ENCODE measurements at places on chromosomes 4 and X. TPM values are rescaled to one million over a fixed set of nuclear protein-coding genes. Genes with fewer than 3 reads are reported as not detected.

PPEF1 gene
- polyA plus RNA-seq: 0.92 TPM

GRCh38 chrX:46965125-46965758, 53.0 kb downstream of the JADE3 start:
- no peak overlapping the region for H3K27ac ChIP-seq
- peaks cover 4% of the 10 kb centered on the region for H3K4me1 ChIP-seq
- no peak overlapping the region for H3K4me3 ChIP-seq
- no peak for DNase-seq
- peaks cover 3% of the 10 kb centered on the region for H3K27me3 ChIP-seq

RADX gene
- polyA plus RNA-seq: 3.2 TPM

DNA sequence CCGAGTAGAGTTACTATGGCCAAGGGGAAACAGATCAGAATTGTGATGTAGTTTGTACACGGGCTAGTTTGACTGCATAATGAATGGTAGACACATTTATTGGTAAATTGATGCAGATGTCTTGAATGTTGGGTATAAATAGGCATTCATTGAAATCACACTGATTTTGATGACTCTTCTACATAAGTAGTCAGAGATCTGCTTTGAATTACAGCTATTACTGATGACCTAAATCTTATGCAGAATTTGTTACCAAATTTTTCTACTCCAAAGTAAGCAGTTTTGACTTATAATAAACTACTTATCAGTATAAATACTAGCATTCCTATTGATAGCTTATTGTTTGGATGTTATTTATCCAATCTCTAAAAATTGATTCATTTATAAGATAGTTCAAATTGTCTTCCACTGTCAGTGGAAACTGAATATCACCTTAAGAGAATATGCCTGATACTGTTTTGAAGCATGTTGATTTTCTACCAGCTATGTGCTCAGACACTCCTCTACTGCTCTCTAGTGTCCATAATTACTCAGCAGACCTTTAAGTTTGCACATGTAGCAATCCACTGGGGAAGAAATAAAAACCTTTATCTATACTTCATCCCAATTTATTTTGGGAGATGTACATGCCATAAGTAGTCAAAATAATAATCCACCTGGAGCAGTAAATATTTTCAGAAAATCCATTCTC, 120.3 kb downstream of the RASL11B start:
- no peaks in the 10 kb centered on the region for H3K27me3 ChIP-seq
- no peak overlapping the region for H3K4me3 ChIP-seq
- H3K36me3 ChIP-seq: no peaks in the 10 kb centered on the region
- no peak for DNase-seq
- no peak overlapping the region for H3K27ac ChIP-seq

GRCh38 chr4:159152181-159152580, 49.3 kb downstream of the RAPGEF2 start:
- no peak for DNase-seq
- no peak overlapping the region for H3K27ac ChIP-seq
- no peak overlapping the region for H3K4me3 ChIP-seq
- H3K36me3 ChIP-seq: no peaks in the 10 kb centered on the region
- peaks cover 6% of the 10 kb centered on the region for H3K4me1 ChIP-seq

CLDN2 gene
- polyA plus RNA-seq: 74.1 TPM

DNA sequence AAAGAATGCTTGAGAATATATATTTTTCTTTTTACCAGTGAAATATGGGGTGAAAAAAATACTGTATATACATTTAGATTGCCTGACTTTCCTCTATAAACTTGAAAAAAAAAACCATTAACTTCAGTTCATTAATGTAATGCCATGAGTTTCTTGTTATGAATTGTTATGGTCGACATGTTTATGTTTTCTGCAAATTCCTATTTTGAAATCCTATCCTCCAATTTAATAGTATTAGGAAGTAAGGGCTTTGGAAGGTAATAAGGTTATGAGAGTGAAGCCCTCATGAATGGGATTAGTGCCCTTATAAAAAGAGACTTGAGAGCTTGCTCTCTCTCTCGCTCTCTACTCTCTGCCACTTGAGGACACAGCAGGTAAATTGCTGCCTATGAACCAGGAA, 211.4 kb downstream of the LDB2 start:
- DNase-seq: no peak
- H3K27ac ChIP-seq: no peak overlapping the region
- H3K36me3 ChIP-seq: no peaks in the 10 kb centered on the region
- no peaks in the 10 kb centered on the region for H3K27me3 ChIP-seq

- H3K27ac ChIP-seq: no peak overlapping the region
- H3K27me3 ChIP-seq: no peaks in the 10 kb centered on the region
- H3K4me3 ChIP-seq: no peak overlapping the region
- DNase-seq: no peak
- no peaks in the 10 kb centered on the region for H3K4me1 ChIP-seq
- H3K36me3 ChIP-seq: peaks cover 28% of the 10 kb centered on the region
These were observed 318.6 kb downstream of the ANK2 start for GRCh38 chr4:113368056-113368455.

GRCh38 chr4:165198329-165198728, 9.0 kb upstream of the KLHL2 start:
- H3K27me3 ChIP-seq: no peaks in the 10 kb centered on the region
- no peaks in the 10 kb centered on the region for H3K4me1 ChIP-seq
- no peak for DNase-seq
- H3K4me3 ChIP-seq: no peak overlapping the region
- no peaks in the 10 kb centered on the region for H3K36me3 ChIP-seq

DNA sequence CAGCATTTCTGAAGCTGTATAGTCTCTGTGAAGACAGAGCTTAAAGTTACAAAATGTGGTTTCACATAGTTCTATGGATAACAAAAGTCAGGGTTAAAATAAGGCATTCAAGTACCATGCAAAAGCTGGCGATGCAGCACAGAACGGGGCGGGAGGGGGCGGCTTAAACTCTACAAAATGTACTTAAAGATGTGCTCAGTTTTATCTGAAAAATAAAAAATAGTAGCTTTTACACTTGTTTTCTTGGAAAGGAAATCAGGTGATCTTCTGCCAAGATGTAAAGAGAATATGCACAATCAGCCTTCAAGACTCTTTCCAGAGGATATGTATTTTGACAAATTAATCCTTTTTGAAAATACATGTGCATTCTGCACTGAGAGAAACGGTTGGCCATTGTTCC, 301.7 kb upstream of the EMCN start:
- H3K36me3 ChIP-seq: no peaks in the 10 kb centered on the region
- H3K4me3 ChIP-seq: no peak overlapping the region
- no peaks in the 10 kb centered on the region for H3K4me1 ChIP-seq
- H3K27me3 ChIP-seq: no peaks in the 10 kb centered on the region

DNA sequence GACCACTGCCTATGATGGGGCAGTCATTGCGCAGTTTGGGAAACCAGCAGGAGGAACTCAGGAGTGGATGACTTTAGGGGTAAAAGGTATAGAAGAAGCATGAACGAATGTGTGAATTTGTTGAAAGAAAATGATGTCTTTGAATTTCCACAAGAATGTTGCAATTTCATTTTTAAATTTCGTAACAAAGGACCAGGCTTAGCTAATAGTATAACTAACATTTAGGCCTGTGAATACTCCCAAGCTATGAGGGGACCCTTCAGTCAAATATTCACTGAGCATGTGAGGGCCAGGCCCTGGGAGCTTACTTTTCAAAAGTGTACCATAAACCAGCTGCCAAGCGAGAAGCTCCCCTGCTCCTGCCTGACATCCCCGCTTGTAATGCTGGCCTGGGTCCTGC, 5.3 kb downstream of the MPC1L start:
- H3K27ac ChIP-seq: no peak overlapping the region
- no peak for DNase-seq
- H3K4me1 ChIP-seq: no peaks in the 10 kb centered on the region
